ENCODE measurements at places on chromosomes 2 and 18. TPM values are rescaled to one million over a fixed set of nuclear protein-coding genes. Genes with fewer than 3 reads are reported as not detected.

The TBR1 gene
- not detected for total RNA-seq

The CPS1 gene
- 3.1 TPM for total RNA-seq

The COPS7B gene
- total RNA-seq: 34.8 TPM

The CPLX4 gene
- not detected for total RNA-seq

The NXPH2 gene
- total RNA-seq: not detected

The LINC00305 gene
- not detected for total RNA-seq

The IL1RL2 gene
- 0.58 TPM for total RNA-seq

GRCh38 chr18:79553696-79554095 lies 125.9 kb upstream of the CTDP1 start:
- H3K27me3 ChIP-seq: no peaks in the 10 kb centered on the region
- no peaks in the 10 kb centered on the region for H3K36me3 ChIP-seq
- H3K4me3 ChIP-seq: no peak overlapping the region

- H3K27ac ChIP-seq: no peak overlapping the region
- no peak overlapping the region for H3K4me3 ChIP-seq
- peaks cover 12% of the 10 kb centered on the region for H3K4me1 ChIP-seq
- DNase-seq: no peak
- no peaks in the 10 kb centered on the region for H3K36me3 ChIP-seq
Observed at GRCh38 chr2:85921659-85922058, 32.9 kb upstream of the ST3GAL5 start.

DNA sequence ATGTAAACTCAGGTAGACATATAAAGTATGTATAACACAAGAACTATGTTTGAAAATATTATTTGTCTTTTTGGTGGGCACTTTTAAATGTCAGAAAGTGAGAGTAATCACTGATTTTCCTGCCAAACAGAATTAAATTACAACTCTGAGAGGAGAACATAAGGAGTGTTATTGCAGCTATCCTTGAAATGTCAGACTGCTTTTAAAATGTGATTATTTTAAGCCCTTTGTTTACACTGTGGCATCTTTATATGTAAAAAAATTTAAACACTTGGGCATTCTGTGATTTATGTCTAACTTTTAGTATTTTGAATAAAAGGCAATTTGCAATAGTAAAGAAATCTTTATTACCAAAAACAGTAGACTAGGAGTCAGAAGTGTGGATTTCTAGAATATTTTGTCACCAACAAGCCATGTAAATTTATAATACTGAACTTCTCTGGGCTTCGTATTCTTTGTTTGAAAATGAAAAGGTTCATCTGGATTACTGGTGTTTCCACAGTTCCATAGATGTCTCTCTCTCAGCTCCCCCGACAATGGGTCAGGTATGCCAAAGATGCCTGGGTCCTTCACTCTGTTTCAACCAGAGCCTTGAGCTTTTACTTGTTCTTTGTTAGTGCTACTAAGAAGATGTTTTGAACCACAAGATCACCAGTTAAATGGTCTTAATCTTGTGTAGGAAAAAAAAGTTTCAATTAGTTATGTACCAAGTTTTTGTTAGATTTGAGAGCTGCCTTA lies 38.8 kb downstream of the GULP1 start:
- no peaks in the 10 kb centered on the region for H3K27me3 ChIP-seq
- H3K36me3 ChIP-seq: no peaks in the 10 kb centered on the region
- peaks cover 6% of the 10 kb centered on the region for H3K4me1 ChIP-seq
- DNase-seq: no peak
- no peak overlapping the region for H3K27ac ChIP-seq

GRCh38 chr18:21179590-21180220 lies 62.3 kb upstream of the GREB1L start:
- H3K4me1 ChIP-seq: no peaks in the 10 kb centered on the region
- H3K4me3 ChIP-seq: no peak overlapping the region
- no peak overlapping the region for H3K27ac ChIP-seq
- no peaks in the 10 kb centered on the region for H3K27me3 ChIP-seq
- no peaks in the 10 kb centered on the region for H3K36me3 ChIP-seq

DNA sequence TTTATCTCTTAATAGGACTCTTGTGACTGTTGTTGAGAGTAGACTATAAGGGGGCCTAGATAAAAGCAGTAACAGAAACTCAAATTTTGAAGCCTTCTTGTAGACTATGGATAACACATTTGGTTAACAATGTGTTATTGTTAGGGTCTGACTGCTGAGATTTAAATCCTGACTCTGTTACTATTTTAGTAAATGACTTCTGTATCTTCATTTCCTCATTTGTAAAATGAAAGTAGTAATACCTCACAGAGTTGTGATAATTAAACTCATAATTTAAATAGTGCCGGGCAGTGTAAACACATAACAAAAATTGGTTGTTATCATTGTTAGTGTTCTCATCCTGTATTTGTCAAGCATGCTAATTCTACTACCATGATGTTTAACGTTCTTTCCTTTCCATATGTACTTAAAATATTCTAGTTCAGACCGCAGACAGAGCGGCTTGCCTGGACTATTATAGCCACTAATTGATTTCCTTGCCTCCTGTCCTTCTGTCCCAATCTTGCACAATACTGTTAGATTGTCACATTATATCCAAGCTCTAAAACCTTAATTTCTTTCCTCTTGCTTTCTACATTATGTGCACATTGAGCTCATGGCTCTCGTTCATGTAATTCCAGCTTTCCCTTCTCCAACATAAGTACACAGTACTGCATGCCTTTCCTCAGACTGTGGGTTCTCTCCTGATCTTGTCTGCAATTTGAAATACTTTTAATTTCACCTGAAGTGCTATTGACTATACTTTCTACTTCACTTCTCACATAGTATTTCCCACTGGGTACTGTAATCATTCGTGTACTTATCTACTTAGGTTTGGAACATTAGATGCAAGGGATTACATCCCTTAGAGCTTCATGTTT lies 48.4 kb downstream of the RBBP8 start:
- no peak overlapping the region for H3K4me3 ChIP-seq
- no peaks in the 10 kb centered on the region for H3K27me3 ChIP-seq
- H3K27ac ChIP-seq: no peak overlapping the region
- H3K4me1 ChIP-seq: peaks cover 5% of the 10 kb centered on the region

DNA sequence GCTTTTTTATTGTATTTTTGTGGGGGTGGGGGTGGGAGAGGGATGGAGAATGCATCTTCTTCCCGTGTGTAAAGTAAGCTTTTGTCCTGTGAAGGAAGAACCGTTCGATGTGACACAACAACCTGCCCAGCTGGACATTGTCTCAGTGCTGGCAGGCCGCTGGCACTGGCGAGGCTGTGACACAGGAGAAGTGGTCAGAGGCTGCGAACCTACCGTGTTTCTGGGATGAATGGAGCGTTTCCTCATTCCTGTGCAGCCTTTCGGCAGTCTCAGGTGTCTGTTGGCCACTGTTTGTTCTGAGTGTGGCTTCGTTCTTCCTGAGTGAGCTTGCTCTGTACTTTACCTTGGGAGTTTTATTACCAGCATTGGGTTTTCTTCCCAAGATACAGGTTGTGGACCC lies 8.0 kb downstream of the RAMP1 start:
- H3K27me3 ChIP-seq: peaks cover 11% of the 10 kb centered on the region
- DNase-seq: peak; percentile 45
- no peaks in the 10 kb centered on the region for H3K36me3 ChIP-seq

DNA sequence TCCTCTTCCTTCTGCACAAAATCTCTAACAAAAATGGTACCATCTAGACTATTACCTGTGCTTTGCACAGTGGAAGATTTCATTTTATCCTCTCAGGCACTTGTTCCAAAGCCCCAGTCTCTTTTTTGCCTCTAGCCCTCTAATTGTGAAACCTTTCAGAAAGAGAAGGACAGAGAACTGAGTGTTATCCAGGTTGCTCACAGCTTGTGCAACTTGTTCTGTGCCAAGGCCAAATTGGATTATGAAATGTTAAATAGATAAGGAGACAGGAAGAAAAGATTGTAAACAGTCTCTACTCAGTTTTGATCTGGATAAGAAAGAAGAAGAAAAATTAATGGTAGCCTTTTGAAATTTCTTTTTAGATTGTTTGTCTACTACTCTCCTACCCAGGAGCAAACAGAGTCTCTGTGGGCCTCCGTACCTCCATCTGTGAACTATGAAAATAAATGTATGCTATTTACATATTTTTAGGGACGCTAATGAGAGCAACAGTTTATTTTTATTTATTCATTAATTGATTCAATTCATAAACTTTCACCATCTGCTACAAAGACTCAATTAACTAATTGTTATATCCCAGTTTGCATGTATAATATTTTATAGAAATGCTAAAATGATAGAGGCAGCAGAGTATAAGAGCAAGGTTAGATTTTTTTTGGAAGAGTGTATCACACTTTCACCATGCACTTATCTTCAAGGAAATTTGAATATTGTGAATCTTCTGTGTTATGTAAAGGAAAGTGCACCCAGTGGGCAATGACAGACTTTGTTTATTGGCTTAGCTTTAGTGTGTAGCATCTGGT lies 339.0 kb upstream of the ETAA1 start:
- no peaks in the 10 kb centered on the region for H3K36me3 ChIP-seq
- peaks cover 6% of the 10 kb centered on the region for H3K4me1 ChIP-seq
- H3K27me3 ChIP-seq: no peaks in the 10 kb centered on the region
- no peak overlapping the region for H3K27ac ChIP-seq

GRCh38 chr2:15912203-15912602 lies 28.1 kb upstream of the MYCN start:
- no peak for DNase-seq
- no peak overlapping the region for H3K27ac ChIP-seq
- no peak overlapping the region for H3K4me3 ChIP-seq
- H3K36me3 ChIP-seq: no peaks in the 10 kb centered on the region
- H3K4me1 ChIP-seq: peaks cover 8% of the 10 kb centered on the region
- H3K27me3 ChIP-seq: no peaks in the 10 kb centered on the region

DNA sequence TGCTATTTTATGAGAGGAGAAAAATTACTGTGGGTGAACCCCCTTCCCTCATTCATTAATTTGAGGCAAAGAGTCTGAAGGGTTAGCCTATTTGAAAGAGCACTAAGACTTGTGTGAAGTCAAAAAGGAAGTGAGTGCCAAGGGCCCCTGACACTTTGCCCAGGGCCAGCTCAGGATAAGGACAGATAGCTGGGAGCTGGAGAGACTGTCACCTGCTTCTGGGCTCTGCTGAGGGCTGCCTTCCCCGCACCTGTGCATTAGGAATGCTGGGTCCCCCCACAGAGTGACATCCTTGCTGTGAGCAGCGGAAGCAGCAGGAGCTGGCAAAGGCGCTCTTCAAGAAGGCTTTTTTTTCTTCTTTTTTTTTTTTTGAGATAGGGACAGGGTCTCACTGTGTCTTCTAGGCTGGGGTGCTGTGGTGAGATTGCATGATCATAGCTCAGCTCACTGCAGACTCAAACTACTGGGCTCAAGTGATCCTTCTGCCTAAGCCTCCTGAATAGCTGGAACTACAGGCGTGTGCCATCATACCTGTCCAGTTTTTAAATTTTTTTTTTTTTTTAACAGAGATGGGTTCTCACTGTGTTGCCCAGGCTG lies 148.3 kb downstream of the AQP4 start:
- no peaks in the 10 kb centered on the region for H3K4me1 ChIP-seq
- H3K36me3 ChIP-seq: no peaks in the 10 kb centered on the region
- DNase-seq: no peak
- no peak overlapping the region for H3K27ac ChIP-seq
- no peak overlapping the region for H3K4me3 ChIP-seq

DNA sequence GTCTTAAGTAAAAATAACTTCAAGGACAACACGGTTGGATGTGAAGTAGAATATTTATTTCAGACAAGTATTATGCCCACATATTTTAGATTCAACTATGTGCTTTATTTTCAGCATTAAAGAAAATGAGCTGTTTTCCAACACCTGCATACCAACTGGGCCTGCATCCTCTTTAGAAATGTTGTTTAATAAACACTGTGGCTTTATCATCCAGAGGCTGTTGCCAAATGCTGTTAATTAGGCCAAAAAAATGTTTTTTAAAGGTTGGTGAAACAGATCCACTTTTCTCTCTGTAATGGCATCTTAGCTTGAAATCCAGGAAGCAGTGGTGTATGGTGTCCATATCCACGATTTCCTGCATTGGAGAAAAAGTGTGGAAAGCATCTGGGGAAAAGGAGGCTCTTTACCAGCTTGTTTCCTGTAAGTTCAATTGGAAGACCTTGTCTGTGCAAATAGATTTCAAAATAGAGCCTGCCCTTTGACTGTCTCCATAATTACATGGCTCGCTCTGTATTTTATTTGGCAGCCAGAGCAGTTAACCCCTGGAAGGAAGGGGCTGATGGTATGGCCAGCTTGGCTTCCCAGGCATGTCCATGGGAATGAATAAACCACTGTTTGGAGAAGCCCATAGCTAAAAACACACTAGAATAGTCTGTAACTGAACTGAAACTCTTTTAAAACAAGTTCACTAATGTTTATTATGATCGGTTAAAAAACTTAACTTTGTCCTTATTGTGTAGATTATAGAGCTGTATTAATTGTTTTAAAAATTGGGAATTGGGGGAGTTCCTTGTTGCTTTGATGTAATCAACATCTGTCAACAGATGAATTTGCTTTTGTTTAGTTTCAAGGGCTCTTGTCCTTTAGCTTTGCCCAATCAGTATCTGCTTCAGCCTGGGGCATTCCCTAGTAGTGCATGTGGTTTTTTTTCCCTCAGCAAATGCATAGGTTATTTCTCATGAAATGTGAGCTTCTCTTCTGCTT lies 33.0 kb upstream of the DLX1 start:
- no peaks in the 10 kb centered on the region for H3K27me3 ChIP-seq
- DNase-seq: no peak
- H3K4me1 ChIP-seq: no peaks in the 10 kb centered on the region
- H3K27ac ChIP-seq: no peak overlapping the region
- H3K36me3 ChIP-seq: no peaks in the 10 kb centered on the region
- no peak overlapping the region for H3K4me3 ChIP-seq

DNA sequence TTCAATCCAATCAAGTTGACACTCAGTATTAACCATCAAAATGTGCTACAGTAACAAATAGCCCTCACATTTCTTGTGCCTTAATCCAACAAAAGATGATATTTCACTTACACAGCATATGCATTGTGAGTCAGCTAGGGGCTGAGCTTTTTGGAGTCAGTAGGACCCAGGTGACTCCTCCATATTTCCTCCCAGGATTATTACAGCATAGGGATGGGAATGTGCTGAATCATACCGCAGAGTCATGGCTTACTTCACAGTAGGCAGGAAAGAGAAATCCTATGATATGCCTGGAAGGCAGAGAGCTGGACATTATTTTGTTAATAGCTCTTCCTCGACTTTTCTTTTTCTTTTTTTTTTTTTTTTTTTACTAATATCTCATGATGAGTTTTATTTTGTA lies 153.3 kb downstream of the TMEM182 start:
- H3K27ac ChIP-seq: no peak overlapping the region
- H3K4me3 ChIP-seq: no peak overlapping the region
- H3K27me3 ChIP-seq: no peaks in the 10 kb centered on the region

- H3K27me3 ChIP-seq: no peaks in the 10 kb centered on the region
- H3K36me3 ChIP-seq: peaks cover 26% of the 10 kb centered on the region
- H3K27ac ChIP-seq: peak overlapping the region; percentile 77
- peak overlapping the region; percentile 70 for H3K4me3 ChIP-seq
- H3K4me1 ChIP-seq: peaks cover 14% of the 10 kb centered on the region
- peak; percentile 80 for DNase-seq
Observed at GRCh38 chr18:2906704-2907549, 60.1 kb downstream of the EMILIN2 start.

GRCh38 chr2:31271851-31272267 lies 37.9 kb downstream of the EHD3 start:
- H3K27me3 ChIP-seq: no peaks in the 10 kb centered on the region
- no peak overlapping the region for H3K27ac ChIP-seq
- H3K36me3 ChIP-seq: no peaks in the 10 kb centered on the region

All from upper lobe of right lung (tissue), 1 donor.